NCI-H1694 treated with DMSO at 0.1 percent for 48 hours (cell line): ENCODE measurements at places on chromosomes 11 and 22.

- DNase-seq, result no peak
Observed at GRCh38 chr11:16669799-16670415, 68.5 kb upstream of the C11orf58 start.

DNA sequence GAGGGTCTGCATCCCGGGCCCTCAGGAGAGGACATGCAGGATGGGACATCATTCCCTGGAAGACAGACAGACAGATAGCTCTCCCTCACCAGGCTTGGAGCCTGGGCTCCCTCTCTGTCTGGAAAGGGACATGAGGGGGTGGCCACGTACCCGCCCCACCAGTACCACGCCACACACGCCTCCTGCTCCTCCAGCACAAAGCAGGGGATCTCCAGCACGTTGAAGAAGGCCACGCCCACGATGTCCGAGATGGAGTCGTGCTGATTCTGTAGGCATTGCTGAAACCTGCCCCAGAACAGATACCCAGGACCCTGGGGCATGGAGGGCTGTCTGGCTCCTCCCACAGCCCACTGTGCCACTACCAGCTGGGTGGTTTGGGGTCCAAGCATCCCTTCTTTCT is 2.2 kb downstream of the PLA2G3 start:
- DNase-seq, result no peak

DNA sequence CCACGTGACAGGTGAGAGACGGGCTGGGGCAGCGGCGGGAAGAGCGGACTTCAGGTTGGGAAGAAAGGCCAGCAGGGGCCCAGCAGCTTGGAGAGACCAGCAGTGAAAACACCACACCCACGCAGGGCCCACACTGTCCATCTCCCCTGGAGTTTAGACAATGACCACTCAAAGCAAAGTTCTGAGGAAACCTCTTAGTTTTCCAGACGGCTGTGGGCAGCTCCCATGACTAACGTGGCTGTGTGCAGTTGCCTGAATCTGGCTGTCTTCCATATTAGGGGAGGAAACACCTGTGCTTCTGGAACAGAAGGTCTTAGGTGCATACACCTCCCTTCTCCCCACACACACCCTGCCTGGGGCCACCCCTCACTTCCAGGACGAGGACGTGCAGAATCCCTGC is 70.6 kb upstream of the TTLL12 start:
- DNase-seq, result no peak

GRCh38 chr22:37356922-37357321 is 70.4 kb downstream of the ELFN2 start:
- DNase-seq, result no peak

DNA sequence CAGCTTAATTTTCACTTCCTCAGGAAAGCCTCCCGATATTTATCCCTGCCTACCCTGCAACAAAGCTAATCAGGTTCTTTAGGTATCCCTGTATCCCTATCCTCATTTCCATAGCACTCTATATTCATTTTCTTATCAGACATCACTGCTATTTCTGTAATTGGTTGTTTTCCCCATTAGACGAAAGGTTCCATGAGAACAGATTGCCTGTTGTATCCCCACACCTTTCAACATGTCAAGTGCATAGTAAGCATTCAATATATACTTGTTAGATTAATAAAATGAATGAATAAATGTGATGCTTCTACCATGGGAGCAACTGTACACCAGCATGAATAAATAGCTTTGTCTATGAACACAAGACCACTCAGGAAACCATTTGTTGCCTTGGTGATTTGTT is 499.8 kb downstream of the DLG2 start:
- DNase-seq, result no peak

DNA sequence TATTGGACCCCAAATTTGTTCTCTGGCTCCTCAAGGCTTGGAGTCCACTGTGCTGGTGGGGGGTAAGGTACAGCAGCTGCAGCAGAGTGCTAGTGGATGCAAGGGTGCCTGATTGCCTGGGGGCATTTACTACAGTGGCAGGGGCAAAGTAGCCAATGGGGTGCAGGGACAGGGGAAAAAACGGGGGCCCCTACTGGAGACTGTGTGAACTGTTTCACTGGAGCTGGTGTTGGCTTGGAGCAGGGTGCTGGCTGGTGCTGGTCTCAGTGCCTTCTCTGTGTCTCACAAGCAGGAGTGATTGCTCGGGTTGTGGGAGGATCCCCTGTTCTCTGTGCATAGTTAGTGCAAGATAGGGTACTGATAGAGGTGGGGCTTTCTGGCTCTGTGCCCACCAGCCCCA is 935.9 kb downstream of the JRKL start:
- no peak for DNase-seq

GRCh38 chr22:19655399-19655798 is 58.9 kb upstream of the SEPTIN5 start:
- DNase-seq, result no peak

DNA sequence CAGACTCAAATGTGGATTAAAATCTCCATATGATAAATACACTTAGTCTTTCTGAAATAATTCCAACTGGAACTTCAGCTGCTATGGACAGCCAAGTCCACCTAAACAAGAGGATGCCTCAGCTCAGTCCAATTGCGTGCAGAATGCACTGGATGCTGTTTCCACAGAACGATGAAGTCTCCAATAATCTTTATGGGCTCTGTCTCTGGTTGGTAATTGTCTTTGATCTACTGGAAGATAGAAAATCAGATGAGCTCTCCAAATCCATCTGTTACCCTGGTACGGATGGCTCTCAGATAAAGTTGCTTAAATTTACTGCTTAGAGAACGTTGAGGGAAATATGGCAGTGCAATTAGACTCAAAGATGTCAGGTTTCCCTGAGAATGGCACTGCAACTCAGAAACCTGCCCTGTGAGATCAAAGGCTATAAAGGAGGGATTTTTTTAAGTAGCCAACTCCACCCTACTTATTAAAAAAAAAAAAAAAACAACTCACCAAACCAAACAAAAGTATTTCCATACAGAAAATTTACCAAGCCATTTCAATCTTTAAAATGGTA is 859 bp upstream of the BIRC3 start:
- no peak for DNase-seq

GRCh38 chr11:2090172-2091111 is 48.7 kb downstream of the IGF2 start:
- DNase-seq, result no peak

DNA sequence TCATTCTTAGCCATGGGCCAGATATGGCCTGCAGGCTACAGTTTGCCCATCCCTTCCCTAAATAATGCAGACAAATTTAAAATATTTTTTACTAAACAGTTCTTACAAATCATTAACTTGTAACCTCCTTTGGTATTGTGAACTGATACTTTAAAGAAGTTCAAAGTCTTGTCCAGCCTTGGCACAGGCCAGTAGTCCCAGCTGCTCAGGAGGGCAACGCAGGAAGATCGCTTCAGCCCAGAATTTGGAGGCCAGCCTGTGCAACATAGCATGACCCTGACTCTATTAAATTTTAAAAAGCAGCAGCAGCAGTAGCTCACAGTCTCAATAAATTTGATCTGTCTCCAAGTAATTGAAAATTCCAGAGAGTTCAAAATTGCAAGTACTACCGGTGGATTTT is 83.7 kb upstream of the ARHGAP32 start:
- no peak for DNase-seq

GRCh38 chr11:29452146-29452545 is 564.7 kb downstream of the KCNA4 start:
- DNase-seq, result no peak

DNA sequence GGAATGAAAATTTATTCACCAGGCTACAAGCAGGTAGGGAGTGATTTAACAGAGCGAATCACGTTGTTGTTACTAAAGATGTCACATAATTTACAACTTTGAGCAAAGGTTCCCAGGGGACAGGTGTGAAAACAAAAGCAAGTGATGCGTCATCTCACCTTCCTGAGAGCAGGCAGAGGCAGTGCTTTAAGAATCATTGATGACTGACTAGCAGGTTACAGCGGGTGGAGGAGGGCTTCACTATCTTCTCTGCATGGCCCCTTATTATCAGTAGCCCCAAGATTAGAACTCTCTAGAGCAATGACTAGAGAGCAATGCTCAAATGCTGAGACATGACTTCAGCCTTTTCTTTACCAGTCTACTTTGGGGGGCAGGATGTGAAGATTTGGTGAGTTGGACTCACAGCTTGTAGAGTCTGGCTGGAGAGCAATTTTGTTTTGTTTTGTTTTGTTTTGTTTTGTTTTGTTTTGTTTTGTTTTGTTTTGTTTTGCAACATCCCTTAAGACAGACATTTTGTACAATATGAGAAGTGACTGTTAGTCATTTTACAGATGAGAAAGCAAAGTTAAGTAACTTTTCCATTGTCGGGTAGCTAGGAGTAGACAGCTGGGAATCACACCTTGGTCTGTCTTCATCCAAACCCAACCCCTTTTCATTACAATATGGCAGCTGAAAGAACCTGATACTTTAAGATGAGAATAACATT is 84.8 kb downstream of the SLC1A2 start:
- no peak for DNase-seq
